ENCODE measurements at places on chromosomes 6 and 20.
A peak's percentile ranks its signal among the peaks of the same experiment; 100 is the strongest.

GRCh38 chr6:145669627-145670034 lies 65.7 kb downstream of the EPM2A start:
- no peak for DNase-seq

GRCh38 chr6:49556429-49556837 lies 6.0 kb downstream of the C6orf141 start:
- DNase-seq, result no peak

DNA sequence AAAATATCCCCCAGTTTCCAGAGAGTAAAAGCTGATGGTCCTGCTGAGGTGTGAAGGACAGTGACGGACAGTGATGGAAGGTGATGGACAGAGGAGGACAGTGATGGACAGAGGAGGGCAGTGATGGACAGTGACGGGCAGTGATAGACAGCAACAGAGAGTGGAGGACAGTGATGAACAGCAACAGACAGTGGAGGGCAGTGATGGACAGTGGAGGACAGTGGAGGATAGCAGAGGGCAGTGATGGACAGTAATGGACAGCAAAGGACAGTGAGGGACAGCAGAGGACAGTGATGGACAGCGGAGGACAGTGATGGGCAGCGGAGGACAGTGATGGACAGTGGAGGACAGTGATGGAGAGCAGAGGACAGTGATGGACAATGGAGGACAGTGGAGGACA lies 2.7 kb upstream of the NKAIN4 start:
- DNase-seq, result no peak

DNA sequence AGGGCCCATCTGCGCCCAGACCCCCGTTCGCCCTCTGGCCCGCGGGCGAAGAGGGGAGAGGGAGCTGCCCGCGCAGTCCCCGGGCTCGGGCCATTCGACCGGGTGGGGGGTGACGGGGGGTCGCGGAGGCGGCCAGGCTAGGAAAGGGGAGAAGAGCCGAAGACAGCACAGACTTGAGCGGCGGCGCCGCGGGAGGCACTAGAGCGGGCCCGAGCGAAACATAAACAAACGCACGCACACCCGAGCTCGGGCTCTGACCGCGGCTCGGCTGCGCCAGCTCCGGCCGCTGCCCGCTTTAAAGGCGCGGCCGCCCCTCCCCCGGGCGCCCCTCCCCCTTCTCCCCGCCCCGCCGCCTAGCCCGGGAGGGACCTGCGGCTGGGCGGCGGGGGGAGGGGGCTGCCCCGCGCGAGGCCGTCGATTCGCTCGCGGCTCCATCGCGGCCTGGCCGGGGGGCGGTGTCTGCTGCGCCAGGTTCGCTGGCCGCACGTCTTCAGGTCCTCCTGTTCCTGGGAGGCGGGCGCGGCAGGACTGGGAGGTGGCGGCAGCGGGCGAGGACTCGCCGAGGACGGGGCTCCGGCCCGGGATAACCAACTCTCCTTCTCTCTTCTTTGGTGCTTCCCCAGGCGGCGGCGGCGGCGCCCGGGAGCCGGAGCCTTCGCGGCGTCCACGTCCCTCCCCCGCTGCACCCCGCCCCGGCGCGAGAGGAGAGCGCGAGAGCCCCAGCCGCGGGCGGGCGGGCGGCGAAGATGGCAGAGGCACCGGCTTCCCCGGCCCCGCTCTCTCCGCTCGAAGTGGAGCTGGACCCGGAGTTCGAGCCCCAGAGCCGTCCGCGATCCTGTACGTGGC lies at the start of gene FOXO3:
FOXO3 (plus strand) TSS at position 455 of the 846 bp plus-strand sequence; CDS start at position 747, 292 bp downstream.
- DNase-seq, result no peak

GRCh38 chr20:55067158-55067825 lies 591.9 kb downstream of the DOK5 start:
- no peak for DNase-seq

DNA sequence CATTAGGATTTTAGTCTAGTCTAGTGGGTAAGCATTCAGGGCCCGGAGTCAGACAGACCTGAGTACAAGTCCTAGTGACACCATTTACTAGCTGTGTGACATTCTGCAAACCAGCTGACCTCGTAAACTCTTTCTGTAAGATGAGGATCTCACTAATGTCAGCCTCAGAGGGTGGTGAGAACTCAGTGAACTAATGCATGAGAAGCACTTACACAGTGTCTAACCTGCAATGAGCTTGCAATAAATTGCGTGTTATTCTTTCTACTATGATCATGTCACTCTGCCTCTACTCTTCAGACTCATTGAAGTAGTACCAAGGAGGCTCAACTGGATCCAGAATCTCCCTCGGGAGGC lies 41.1 kb upstream of the ZNF831 start:
- DNase-seq, result no peak

DNA sequence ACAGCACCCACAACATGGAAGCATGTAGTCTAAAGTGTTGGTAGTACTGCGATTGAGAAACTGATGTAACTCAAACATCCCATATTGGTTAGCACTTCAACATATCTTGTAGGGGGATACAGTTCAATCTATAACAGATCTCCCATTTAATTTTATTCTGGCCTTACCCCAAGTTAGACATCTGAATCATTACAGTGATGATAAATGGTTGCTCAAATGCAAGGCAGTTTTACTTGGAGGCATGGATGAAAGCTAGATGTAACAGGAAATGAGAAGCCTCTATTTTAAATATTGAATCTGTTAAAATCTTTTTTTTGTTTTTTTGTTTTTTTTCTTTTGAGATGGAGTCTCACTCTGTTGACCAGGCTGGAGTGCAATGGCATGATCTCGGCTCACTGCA lies 44.2 kb upstream of the FAM50B start:
- DNase-seq, result no peak

DNA sequence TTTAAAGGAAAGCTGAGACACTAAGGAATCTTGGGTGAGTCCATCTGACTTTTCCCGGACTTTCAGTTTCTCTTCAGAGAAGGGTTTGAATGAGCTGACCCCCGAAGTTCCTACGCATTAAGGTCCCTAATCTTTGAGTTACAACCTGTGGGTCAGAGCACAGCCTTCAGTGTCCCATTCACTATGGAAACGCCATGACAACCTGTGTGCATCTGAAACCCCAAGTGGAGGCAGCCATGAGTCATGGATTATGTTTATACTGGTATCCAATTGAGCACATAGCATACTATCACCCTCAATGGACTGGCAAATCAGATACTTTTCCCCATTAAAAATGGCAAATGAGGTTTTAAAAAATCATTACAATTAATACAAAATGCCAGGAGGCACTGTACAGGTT lies 11.4 kb downstream of the MYLK4 start:
- DNase-seq, result peak; percentile 13

- no peak for DNase-seq
These were observed 98.8 kb downstream of the DTD1 start for GRCh38 chr20:18686696-18687095.

DNA sequence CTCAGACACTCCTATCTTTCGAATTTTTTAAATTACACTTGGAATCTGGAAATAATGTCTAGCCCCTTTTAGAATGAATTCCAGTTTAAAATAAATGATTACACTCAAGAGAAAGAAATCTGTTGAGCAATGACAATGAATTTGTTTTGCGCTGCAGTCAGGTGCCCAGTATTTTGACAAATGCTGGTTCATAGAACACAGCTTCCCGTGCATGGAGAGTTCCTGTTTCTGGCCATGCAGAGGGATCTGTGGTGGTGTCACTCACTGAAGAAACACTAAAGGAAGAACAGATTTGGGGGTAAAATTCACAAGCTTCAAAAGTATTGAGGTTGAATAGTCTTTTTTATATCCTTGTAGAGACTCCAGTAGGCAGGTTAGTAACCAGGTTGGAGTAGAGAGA lies 113.4 kb upstream of the CEP85L start:
- peak; percentile 36 for DNase-seq

- DNase-seq, result no peak
These were observed 979 bp upstream of the MOCS1 start for GRCh38 chr6:39935241-39935640.

- peak; percentile 40 for DNase-seq
These were observed 46.0 kb upstream of the UST start for GRCh38 chr6:148700741-148701311.

GRCh38 chr6:39170860-39171259 lies 55.9 kb upstream of the SAYSD1 start:
- no peak for DNase-seq

GRCh38 chr6:166830185-166830890 lies 126.0 kb downstream of the RNASET2 start:
- peak; percentile 95 for DNase-seq

- no peak for DNase-seq
These were observed 3.8 kb upstream of the TRIM31 start for GRCh38 chr6:30116724-30117123.

- peak; percentile 36 for DNase-seq
These were observed 250.1 kb downstream of the ATXN1 start for GRCh38 chr6:16511040-16511660.

DNA sequence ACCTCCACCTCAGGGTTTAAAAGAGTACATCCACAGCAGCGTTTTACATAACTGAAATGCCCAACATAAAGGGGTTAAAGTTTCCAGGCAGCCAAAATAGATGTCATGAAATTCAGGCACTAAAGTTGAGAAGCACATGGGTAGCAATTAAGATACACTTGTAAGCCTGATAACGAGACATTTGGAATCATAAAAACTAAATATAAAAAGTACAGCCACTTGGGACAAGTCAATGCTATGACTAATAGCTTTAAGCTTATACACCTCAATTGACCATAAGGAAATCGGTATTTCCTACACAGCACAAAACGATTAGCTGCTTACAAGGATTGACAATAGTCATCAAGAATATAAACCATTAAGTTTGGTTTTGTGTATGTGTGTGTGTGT lies 11.8 kb downstream of the LOC128125822 start:
- DNase-seq, result no peak

DNA sequence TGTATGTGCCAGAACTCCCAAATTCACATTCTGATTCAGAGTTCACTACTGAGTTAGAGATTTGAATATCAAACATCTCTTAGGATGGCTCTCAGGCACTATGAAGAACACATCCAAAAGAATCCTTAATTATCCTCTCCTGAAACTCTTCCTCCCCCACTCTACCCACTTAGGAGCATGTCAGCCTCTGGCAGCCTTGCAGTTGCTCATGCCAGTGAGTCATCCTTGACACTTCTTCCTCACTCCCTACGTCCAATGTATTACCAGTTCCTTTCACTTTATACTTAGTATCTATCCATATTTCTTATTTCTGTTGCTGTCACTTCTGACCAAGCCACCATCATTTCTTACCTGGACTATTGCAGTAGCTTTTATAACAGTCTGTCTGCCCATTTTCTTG lies 192.0 kb upstream of the IMPG1 start:
- peak; percentile 62 for DNase-seq

DNA sequence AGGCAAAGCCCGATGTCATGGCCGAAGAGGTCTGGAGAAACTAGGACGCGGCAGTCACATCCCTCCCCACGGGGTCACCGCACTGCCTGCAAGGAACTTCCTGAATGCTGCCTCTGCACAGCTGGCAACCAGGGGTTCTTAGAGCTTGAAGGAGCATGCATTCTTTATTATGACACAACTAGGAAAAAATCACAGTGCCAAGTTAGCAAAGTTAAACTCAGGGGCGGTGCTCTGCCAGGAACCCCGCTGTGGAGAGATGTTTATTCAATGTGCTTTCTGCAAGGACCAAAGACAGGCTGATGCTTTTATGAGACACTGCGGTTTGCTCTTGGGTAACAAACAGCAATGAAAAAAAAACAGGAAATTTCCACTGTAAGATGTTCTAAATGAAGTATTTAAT lies 287.3 kb upstream of the FOXQ1 start:
- DNase-seq, result no peak

GRCh38 chr6:33957892-33958525 lies 154.2 kb upstream of the MLN start:
- no peak for DNase-seq

- DNase-seq, result peak; percentile 26
These were observed 710 bp downstream of the BTBD9 start for GRCh38 chr6:38638941-38639497.

DNA sequence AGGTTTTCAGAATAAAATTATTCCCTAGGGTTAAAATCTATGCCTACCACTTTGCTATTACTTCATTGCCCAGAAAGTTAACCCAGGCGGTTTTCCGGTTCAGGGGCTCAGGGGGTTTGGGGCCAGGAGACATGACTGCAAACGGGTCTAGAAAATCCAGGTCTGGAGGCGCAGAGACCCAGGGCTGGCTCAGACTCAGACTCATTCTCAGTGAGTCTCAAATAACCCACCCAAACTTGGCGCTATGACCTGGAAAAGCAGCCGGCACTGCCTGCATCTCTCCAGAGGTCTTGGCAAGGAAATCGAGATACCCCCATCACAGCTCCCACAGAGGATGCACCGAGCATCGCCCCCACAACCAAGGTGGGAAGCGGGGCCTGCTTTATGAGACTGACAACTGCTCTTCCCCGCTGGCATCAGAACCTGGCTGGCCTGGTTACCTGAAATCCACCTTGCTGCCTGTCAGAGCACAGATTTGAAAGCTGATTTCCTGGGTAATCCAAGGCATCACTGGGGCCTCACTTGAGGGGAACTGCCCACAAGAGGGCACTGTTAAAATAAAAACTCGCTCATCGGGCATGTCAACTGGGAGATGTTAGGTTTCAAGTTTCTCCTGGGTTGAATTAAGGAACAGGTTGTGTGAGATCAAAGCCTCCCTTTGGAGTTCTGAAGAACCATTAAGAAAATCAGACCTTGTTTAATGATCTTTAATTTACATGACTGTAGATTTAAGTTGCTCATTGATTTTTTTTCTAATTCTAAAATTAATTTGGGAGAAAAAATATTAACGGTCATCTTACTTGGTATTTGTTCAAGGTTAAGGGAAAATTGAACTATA lies 55.1 kb downstream of the KIF16B start:
- DNase-seq, result peak; percentile 52

GRCh38 chr6:13091192-13091591 lies 237.1 kb downstream of the TBC1D7 start:
- no peak for DNase-seq

- DNase-seq, result no peak
These were observed 523.9 kb downstream of the BMP2 start for GRCh38 chr20:7291323-7291943.

DNA sequence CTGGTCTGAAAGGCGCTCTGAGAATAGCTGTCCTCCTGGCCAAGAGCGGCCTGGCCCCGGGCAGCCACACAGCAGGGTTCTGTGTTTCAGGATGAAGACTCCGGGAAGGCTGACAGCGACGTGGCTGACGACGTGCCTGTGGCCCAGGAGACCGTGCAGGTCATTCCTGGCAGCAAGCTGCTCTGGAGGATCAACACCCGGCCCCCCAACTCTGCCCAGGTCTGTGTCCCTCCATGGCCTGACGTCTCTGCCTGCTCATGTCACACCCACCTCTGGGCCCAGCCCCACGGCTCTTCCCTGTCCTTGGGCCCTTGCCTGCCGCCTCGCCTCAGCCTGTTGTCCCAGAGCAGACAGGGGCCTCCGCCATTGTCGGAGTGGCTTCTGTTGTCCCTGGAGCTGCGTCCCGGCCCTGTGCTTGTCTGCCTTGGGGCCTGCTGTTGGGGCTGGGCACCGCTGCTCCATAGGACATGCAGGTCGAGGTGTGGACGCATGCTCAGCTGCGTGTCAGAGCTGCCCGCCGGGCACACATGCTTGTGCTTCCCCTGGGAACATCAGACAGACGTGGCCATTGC lies 16.2 kb upstream of the ADRM1 start:
- no peak for DNase-seq

GRCh38 chr6:146149770-146150169 lies 120.9 kb downstream of the GRM1 start:
- no peak for DNase-seq

- DNase-seq, result no peak
These were observed 544.0 kb upstream of the AGPAT4 start for GRCh38 chr6:161817881-161818280.

Data from MV-4-11 (cell line).